ENCODE measurements at places on chromosomes 11 and 22.

- DNase-seq: peak; percentile 50
Observed at GRCh38 chr22:36562261-36562835, 33.4 kb upstream of the EIF3D start.

GRCh38 chr11:44775366-44775984 lies 48.7 kb downstream of the TSPAN18 start:
- peak; percentile 58 for DNase-seq

DNA sequence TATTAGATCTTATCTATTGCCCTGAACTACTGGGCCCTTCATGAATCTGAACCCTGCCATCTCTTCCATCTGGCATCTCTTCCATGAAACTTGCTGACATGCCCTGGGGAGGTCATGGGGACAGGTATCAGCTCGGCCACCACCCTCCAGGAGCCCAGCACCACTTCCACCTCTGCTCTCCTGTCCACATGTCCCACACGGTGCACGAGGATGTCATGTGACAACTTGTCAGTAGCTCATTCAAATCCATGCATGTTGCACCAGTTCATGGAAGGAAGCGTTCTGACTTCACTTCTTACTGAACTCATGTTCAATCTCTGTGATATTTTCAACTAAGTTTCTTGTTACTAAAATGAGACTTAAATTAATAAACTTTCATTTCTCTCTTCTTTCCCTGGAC lies 16.6 kb downstream of the YPEL1 start:
- no peak for DNase-seq

DNA sequence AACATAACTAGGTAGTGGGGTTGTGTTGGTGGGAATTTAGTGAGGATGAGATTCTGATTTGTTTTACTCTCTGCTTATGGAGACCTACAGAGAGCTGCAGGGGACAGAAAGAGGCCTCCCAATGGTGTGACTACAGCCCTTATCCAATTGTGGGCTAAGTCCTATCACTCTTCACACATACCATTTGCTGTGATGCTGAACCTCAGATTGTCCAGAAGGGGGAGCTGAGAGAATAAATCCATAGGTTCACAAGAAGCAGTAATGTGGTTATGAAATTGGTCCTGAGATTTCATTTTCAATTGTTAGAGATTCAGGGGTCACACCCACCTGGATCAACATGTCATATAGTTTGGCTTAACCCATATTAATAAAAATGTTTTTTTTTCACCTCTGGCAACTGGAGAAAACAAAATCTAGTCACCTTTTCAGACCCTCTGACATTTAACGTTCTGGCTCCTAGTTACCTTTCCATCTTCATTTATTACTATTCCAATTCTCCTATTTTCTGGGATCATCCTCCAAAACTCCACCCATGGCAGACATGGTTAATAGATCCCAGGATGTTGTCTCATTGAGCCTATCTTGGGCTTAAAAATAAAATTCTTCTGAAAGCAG lies 53.3 kb upstream of the PTPN5 start:
- no peak for DNase-seq

- DNase-seq: no peak
Observed at GRCh38 chr22:44489817-44490216, 8.2 kb downstream of the RTL6 start.

DNA sequence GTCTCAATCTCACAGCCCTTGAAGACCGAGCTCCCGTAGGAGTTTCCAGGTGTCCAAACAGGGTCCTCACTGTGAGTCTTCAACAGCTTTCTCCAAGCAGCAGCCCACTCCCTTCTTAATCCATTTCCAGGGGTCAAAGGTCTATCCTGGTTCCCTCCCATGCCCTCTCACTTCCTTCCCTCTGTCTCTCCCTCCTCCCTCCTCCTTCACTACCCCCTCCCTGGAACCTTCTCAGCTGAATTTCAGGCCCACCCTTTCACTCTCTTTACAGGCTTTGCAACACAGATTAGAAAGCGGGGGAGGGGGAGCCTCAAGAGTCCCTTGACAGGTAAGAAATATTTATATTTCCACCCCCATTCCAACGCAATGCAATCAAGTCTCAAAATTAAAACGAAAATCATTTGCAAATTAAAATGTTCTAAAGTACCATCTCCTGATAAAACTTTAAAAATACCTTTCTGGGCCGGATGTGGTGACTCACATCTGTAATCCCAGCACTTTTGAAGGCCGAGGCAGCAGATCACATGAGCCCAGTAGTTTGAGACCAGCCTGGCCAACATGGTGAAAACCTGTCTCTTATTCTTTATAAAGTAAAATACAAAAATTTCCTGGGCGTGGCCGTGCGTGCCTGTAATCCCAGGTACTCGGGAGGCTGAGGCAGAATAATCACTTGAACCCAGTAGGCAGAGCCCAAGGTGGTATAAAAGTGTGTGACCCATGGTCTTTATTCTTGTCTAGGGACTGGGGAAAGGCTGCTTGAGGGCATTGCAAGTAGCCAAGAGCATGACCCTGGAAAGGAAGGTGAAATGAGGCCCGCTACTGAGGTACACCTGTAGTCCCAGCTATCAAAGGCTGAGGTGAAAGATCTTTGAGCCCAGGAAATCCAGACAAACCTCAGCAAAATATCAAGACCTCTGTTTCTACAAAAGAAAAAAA lies 865 bp upstream of the ZNF280A start:
- no peak for DNase-seq

DNA sequence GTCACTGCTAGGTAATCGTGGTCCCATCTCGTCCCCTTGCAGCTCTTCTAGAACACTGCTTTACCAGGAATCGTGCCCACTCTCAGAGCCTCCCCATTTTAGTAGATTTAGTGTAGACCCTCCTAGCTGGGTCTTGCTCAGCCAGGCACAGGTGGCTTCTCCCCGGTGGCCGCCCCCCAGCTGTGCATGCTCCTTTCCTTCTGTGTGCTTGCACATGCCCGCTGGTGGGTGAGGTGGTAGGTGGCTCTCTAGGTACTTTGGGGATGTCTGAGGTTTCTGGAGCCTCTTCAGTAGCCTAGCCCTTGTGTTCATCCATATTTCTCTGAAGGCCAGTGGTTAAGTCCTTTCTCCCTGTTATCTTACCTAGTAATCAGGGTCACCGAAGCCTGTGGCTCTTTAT lies 5.6 kb downstream of the TUB start:
- DNase-seq: peak; percentile 12

DNA sequence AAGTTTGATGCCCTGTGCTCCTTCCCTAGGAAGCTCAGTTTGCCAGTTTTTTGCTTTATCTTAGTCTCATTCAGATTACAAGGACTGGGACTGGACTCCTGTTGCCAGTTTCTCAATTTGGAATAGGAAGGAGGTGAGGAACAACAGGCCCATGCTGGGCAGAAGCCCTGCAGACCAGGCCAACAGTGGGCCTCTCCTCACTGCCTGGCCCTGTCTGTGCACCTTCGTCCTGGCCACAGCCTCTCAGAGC lies 23.7 kb downstream of the MED15 start:
- DNase-seq: no peak

GRCh38 chr11:41316751-41317150 lies 142.7 kb downstream of the LRRC4C start:
- no peak for DNase-seq

GRCh38 chr11:93585758-93586157 lies 42.6 kb upstream of the SMCO4 start:
- no peak for DNase-seq

- no peak for DNase-seq
Observed at GRCh38 chr11:40403321-40403720, 1056.1 kb downstream of the LRRC4C start.
